Neuronal stem cell (in vitro differentiated cells): ENCODE measurements at places on chromosomes 1 and 21.

DNA sequence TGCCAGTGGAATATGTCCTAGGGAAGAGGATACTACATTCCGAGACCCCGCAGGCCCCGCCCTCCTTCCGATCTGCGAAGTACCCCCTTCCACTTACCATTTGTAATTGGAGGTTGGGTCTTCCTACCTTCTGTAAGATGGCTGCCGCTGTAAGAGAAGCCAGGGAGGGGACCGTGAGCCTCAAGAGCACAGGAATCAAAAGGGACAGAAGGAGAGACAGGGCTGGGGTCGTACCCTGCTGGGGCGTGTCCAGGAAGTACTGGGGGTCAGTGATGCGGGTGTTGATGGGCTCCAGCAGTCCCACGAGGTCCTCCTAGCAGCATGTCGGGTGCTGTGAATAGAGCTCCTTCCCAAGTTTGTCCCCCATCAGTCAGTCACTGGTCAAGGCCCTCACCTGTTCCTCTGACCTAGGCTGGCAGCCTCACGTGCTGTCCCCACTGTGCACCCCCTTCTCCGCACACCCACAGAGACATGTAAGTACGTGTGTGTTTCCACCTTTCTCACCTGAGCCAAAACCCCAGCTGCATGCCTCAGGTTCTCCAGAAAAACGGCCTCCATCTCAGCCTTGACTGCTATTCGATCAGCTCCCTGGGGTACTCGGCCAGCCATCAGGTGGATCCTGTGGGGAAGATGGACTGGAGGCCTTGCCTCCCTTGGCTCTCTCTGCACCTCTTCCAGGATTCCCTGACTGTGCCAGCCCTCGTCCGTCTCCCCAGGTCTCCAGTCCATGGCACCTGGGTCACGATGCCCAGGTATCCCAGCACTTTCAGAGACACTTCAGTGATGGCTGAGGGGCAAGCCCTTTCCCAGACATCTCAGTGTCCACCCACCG, 1.8 kb downstream of the HYI start:
- no peak overlapping the region for H3K27ac ChIP-seq
- DNase-seq: no peak
- H3K4me1 ChIP-seq: no peaks in the 10 kb centered on the region
- no peak overlapping the region for H3K4me3 ChIP-seq
- H3K27me3 ChIP-seq: no peaks in the 10 kb centered on the region

DNA sequence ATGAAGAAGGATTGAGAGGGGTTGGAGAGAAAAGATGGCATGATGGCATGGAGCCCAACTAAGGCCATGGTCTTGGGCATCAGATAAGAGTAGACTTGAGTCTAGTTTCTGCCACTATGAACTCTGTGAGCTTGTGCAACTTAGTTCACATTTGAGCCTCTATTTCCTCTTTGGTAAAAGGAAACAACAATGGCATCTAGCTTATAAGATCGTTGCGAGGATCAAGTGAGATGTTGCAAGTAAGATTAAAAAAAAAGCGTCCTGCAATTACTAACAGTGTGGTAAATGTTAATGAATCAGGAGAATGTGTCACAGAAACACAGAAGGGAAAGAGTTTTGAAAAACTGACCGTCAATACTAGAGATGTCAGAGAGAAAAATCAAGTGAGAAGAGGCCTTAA, 202.9 kb upstream of the FGGY start:
- no peak for DNase-seq
- H3K27ac ChIP-seq: no peak overlapping the region
- H3K36me3 ChIP-seq: no peaks in the 10 kb centered on the region
- no peaks in the 10 kb centered on the region for H3K27me3 ChIP-seq
- no peak overlapping the region for H3K4me3 ChIP-seq

DNA sequence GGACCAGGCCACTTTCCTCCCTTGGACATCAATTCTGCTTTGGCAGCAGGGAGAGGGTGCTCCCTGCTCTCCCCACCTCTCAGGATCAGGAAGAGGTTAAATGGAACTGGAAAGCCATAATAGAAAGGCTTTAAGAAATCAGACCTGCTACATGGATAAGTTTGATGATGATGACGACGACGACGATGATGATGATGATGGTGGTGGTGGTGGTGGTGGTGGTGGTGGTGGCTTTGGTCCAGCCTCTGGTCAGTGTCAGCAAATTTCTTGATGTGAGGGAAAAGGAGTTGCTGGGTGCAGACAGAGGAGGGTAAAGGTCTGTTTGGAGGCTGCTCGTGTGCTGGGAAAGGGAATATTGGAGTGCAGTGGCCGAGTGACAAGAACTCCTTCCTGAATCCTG, 36.8 kb downstream of the VWA5B1 start:
- H3K27me3 ChIP-seq: peaks cover 8% of the 10 kb centered on the region
- H3K4me3 ChIP-seq: no peak overlapping the region
- H3K27ac ChIP-seq: no peak overlapping the region
- peaks cover 1% of the 10 kb centered on the region for H3K4me1 ChIP-seq

DNA sequence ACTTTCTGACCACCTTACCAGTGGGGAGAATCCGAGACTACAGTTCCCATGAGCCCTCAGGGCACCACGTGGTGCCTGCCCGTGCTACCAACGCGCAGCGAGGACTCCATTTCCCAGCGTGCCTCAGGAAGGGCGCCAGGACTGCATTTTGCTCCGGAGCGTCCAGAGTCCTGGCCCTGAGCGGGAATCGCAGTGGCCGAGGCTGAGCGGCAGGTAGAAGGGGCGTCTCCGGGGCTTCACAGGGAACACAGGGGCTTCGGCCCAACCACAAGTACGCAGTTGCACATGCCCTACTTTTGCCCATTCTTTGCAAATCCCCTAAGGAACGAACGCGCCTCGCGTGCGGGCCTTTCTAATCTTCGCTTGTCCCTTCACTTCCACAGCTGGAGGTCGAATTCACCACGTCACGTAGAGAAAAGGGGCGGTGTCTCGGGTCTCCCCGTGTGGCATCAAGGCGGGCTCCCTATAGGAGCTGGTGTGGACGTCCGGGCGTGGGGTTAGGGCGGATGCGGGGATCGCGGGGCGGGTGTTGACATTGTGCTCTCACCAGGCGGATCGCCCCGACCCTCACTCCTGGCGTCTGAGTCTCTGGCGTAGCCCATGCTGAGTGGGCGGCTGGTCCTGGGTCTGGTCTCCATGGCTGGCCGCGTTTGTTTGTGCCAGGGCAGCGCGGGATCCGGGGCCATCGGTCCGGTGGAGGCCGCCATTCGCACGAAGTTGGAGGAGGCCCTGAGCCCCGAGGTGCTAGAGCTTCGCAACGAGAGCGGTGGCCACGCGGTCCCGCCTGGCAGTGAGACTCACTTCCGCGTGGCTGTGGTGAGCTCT, at the start of gene BOLA1:
BOLA1 (plus strand) TSS at position 109 of the 825 bp plus-strand sequence; CDS start at position 601, 492 bp downstream.
- no peaks in the 10 kb centered on the region for H3K27me3 ChIP-seq
- DNase-seq: peak; percentile 86
- H3K4me1 ChIP-seq: no peaks in the 10 kb centered on the region
- H3K27ac ChIP-seq: peak within 1 kb of the TSS; percentile 53
- peaks cover 5% of the 10 kb centered on the region for H3K36me3 ChIP-seq

- no peaks in the 10 kb centered on the region for H3K4me1 ChIP-seq
- no peak overlapping the region for H3K27ac ChIP-seq
- no peak overlapping the region for H3K4me3 ChIP-seq
- H3K27me3 ChIP-seq: peaks cover 45% of the 10 kb centered on the region
- DNase-seq: no peak
- peaks cover 35% of the 10 kb centered on the region for H3K36me3 ChIP-seq
Measured at GRCh38 chr1:44549510-44549909, 124.8 kb downstream of the TMEM53 start.

GRCh38 chr1:192604979-192605620, 29.5 kb downstream of the RGS1 start:
- no peaks in the 10 kb centered on the region for H3K27me3 ChIP-seq
- H3K27ac ChIP-seq: no peak overlapping the region
- no peaks in the 10 kb centered on the region for H3K4me1 ChIP-seq
- no peaks in the 10 kb centered on the region for H3K36me3 ChIP-seq
- no peak for DNase-seq

- DNase-seq: no peak
- H3K36me3 ChIP-seq: no peaks in the 10 kb centered on the region
- H3K4me1 ChIP-seq: no peaks in the 10 kb centered on the region
Measured at GRCh38 chr21:17964716-17965115, 145.6 kb upstream of the C21orf91 start.
